Activated CD4-positive, alpha-beta T cell treated with anti-CD3 and anti-CD28 coated beads, Interleukin-2, amount 50 U/mL, for 48 hours (primary cell): ENCODE measurements at places on chromosomes 16 and 17.
A peak's percentile ranks its signal among the peaks of the same experiment; 100 is the strongest.

DNA sequence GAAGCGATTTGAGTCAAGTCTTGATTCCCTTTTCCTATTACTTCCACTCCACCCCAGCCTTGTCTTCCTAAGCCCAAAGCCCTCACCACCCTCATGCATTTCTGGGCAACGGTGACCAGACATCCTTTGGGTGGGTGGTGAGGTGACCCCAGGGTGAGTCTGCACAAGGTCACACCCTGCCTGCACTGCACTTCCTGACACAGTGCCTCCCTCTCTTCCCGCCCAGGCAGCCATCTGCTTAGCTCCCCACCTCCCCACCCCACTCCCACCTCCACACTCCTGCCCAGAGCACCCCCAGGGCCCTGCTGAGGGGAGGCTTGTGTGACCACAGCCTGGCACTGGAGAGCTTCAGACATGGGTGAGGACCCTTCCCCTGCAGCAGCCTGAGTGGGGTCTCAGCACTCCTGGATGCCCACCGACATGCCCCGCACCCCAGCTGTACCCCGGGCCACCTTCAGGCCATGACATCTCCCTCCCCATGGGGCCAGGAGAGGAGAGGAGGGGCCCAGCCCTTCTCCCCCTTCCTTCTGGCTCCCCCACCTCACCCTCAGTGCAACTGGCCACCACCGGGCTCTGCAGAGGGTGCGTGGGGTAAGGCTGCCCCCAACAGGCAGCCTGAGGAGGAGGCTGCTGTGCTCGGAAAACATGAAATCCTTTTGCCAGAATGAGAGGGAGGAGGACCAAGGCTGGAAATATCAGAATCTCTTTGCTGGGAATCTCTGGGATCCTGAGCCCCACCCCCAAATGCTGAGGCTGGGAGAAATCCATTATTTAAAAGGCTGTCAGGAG, 68.6 kb downstream of the CCT6B start:
- DNase-seq, result peak; percentile 8

DNA sequence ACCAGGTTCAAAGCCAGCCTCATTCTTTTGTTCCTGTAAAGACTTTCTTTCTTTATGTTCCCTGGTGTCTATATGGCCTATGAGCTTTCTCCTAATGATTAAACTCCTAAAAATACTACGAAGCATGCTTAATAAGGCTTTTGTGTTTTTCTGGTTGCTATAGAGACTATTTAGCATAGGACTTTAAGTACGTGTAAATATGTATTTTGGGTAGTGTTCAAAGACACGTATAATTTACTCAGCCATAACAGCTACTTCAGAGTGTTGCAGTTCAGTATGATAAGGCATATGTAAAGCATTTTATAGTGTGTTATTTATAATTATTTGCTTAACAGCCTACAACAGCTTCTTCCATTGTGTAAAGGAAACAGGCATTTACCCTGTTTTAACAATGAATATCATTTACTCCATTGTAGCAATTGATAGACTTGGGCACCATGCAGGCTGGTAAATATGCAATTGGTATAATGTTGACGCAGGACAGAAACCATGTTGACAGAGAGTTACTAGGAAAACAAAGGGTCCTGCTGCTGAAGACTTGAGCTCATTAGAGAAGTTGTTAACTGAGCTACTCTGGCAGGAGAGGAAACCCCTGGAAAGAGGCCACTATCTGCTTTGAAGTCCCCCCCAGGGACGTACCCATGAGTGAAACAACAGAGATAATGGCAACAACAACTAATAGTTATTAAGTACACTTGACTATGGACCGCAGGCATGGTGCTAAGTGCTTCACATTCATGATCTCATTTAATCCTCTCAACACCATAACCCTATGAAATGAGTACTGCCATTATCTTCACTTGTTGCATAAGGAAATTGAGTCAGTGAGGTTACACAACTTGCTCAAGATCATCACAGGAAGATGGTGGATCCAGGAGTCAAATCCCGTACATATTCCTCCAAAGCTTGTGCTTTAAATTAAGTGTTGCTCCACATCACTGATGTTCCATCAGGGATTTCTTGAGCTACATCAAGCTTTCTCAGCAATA, 342.2 kb upstream of the DYNLRB2 start:
- DNase-seq, result no peak

GRCh38 chr17:57946798-57947358, 8.3 kb downstream of the CUEDC1 start:
- peak; percentile 19 for DNase-seq

GRCh38 chr17:5237541-5238016, 2.9 kb upstream of the SCIMP start:
- peak; percentile 49 for DNase-seq

GRCh38 chr16:85270374-85270773, 158.1 kb upstream of the CIBAR2 start:
- DNase-seq, result no peak

GRCh38 chr17:80254396-80255251, 6.0 kb upstream of the RNF213 start:
- DNase-seq, result peak; percentile 61

DNA sequence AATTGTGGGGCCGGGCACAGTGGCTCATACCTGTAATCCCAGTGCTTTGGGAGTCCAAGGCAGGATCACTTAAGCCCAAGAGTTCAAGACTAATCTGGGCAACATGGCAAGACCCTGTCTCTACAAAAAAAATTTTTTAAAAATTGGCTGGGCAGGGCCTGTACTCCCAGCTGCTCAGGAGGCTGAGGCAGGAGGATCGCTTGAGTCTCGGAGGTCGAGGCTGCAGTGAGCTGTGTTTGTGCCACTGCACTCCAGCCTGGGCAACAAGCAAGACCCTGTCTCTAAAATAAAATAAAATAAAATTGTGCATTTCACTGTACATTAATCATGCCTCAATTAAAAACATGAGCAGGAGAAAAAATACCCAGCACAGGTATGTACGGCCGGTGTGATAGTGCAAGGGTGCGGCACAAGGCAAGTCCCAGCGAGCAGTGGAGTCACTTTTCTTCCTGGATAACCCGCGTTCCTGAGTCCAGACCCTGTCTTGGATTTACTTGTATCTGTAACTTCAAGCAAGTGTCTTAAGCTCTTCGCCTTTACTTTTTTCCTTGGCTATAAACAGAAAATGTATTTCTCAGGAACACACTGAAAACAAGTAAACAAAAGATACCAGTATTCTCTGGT, 11.4 kb downstream of the ZDHHC7 start:
- DNase-seq, result no peak

- peak; percentile 51 for DNase-seq
Observed at GRCh38 chr17:75830164-75831031, 13.8 kb downstream of the UNC13D start.

DNA sequence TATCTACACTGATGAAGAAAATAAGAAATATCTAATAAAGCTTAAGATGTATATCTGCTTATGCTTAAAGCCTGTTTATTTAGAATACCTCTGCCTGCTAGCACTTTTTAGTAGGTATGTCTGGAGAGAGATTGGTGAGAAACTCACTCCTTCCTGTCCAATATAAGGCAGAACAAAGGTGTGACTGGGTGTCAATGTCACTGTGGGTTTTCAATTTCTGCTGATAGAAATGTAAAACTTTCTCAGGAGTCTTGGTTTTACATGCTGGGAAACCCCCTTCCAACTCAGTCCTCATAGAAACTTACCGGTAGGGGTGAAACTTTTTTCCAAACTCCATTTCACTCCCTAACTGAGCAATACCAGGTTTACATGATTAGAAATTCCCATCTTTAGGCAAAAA, 17.8 kb upstream of the MPHOSPH6 start:
- DNase-seq, result no peak

DNA sequence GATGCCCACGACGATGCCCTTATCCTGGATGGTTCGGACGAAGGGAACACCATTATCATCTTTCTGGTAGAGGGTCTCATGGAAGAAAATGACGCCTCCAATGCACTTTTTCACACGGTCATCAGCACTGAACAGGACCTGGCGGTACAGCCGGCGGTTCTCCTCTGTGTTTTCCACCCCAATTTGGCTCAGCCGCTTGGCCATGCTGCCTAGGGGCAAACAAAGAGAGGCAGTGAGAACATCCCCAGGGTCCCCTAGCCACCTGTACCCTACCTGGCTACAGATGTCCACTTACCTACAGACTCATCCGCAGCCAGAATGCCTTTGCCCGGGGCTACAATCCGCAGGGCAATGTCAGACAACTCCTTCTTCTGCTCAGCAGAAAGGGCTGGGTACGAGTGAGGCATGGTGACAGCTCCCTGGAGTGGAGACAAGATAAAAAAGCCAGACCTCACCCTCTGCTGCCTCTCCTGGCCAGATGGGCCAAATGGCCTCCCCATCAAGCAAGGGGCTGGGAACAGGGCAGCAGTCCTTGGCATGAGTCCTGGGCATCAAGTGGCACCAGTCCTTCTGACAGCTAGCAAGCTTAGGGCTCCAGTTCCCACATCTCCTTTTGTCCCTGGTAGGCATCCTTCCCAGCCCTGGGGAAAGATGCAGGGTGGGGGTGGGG, 1.4 kb downstream of the ALDOC start:
- no peak for DNase-seq

GRCh38 chr16:27468941-27469531, 67.1 kb downstream of the IL21R start:
- no peak for DNase-seq

- DNase-seq, result no peak
Observed at GRCh38 chr17:7281953-7282751, 634 bp downstream of the SLC2A4 start.

GRCh38 chr17:60749050-60749449, 71.4 kb downstream of the BCAS3 start:
- no peak for DNase-seq

DNA sequence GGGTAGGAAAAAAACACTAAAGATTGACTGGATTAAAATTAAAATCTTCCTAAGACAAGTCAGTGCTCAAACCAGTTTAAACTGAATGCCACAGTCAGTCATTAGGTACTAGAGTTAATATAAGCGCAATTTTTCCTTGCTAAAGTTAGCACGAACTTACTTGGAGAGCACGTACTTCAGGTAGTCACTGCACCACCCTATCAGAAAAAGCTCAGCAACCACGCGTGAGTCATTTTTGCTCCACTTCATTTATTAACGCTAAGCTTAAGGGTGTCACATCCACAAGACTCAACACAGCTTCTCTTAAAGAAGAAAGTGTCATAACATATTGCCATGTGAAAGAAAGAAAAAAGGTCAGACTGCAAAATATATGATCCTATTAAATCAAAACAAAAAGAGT, 53.1 kb downstream of the TEX2 start:
- DNase-seq, result no peak

DNA sequence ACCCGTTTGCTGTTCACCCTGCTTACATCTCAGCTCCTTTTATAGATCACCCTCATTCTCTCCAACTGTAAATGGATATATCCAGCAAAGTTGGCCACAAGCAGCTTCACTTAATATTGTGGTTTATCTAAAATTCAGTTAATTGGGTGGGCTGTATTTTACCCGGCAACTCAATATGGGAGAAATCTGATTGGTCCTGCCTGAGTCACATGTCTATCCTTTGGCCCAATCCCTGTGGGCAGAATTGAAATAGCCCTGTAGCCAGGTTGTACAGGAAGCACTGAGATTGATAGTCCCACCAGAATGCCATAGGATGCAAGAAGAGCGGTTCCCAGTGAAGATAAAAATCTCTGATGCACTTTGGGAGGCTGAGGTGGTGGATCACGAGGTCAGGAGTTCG, 73.2 kb downstream of the AIPL1 start:
- no peak for DNase-seq

DNA sequence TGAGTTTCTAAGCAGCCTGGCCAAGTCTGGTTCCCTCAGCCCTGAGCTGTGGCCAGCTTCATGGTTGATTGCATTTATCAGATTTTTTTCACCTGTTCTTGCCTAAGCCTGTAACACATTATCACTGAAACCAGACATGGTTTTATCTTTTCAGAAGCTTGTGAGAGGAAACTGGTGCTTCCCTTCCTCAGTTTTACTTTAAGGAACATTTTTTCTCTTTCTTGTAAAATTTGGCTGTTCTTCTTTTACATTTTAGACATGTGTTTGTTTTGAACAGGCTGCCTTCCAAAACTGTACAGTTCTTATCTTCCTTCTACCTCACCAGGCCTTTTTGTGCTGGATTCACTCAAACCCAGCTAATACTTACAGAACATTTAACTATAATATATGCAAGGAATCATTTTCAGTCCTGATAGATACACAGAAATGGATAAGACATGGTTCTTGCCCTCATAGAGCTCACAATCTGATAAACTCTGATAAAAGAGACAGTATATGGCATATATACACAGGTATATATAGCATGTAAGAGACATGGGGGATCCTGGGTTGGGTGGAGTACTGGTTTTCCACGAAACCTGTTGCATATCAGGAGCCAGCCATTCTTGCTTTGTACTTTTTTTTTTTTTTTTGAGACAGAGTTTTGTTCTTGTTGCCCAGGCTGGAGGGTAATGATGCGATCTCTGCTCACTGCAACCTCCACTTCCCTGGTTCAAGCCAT, 44.5 kb downstream of the ZNRF1 start:
- DNase-seq, result no peak

DNA sequence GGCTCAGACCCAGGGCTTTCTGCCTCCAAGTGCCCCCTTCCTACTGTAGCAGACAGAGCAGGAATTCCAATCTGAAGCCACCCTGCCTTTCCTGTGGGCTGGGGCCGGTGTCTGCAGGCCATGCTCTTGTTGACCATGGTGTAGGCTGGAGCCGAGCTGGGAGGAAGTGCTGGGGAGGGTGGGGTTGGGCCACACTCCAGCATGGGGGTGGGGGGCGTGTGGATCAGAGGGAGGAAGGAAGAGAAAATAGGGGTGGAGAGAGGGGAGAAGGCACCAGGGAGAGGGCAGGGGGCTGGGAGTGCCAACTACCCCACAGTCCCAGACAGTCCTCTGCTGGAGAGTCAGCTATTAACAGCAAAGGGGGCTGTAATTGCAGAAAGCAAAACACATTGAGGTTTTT, 54.3 kb upstream of the JPH3 start:
- DNase-seq, result no peak

DNA sequence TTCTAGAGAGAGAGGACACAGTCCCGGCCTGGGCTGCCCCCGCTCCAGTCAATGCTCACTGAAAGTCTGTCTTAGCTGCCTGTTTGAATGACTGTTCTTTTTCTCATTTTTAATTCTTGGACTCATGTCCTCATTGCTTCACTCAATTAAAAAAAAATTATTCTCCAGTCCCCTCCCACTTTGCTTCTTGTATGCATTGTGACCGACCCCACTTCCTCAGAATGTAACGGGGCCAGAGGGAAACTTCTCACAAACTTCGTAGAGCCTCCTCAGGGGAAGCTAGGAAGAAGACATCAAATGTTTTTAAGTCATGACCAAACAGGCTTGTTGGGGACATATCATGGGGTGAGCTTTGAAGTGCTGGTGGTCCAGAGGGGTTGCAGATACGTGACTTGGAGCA, 113.2 kb downstream of the CCDC182 start:
- DNase-seq, result no peak

DNA sequence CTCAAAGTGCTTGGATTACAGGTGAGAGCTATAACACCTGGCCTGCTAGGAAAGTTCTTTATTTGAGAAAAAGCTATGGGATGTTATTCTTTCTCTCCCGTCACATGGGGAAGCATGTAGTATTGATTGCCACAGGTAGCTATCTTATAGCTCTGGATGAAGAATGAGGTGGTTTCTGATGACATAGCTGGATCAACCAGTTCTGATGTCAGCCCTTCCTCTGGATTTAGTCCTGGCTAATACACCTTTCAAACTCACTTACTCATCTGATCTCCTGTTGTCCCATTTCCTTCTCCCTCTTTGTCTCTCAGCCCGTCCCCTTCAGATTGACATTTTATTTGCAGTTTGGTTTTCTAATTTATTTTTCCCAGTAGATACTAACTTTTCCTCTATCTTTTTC, 14.1 kb upstream of the PPM1D start:
- no peak for DNase-seq
